ENCODE measurements at places on chromosomes 3 and 15.

DNA sequence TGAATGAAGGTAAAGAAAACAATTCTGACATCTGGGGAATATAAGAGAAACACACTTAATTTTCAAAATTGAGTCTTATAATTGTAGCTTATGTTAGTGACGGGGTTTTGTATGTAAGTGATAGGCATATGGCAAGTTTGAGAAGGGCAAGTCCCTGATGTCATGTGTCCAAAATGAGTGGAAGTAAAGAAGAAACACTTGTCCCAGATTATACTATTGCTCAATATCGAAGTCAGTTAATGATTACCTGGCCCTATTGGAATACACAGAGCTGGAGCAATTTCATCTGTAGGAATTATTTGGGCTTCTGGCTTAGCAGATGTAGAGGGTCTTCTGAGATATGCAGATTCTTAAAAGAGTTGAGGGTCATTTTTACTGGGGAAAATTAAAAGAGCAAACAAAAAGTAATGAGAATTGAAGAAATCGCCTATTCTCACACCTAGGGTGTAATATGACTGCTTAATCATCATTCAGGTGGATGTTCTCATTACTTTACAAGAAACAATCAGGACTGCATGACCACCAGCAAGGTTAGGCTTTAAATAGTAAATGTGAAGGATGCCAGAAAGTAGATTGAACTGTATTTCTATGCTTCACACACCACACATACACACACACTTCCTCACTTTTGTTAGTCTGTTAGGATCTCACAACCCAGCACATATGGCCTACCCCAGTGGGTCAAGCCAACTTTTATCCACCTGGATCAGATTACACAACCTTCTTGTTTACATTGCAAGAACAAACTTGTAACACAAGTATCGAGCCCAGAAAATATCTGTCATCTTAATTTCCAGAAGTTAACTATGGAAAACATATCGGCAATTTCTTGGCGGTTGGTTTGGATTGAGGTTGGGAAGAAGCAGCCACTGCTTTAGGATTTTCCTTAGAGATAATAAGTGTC, 183.3 kb upstream of the LRRC3B start:
- no peak for DNase-seq

DNA sequence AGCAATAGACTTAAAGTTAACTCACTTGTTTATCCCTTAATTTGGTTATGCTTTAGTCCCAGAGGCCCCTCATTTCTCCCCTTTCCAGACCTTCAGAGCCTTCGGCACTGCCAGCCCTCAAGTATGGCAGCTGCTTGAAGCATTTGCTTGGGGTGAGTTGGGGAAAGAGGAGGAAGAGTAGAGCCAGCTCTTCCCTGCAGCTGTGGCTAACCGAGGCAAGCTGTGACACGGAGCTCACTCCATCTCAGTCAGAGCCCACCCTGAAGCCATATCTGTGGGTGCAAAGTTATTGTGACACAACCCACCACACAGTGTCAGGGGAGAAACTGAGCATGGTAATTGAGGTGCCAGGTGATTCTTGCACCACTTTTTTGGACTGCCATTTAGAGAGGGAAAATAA, 66.1 kb downstream of the FILIP1L start:
- no peak for DNase-seq

DNA sequence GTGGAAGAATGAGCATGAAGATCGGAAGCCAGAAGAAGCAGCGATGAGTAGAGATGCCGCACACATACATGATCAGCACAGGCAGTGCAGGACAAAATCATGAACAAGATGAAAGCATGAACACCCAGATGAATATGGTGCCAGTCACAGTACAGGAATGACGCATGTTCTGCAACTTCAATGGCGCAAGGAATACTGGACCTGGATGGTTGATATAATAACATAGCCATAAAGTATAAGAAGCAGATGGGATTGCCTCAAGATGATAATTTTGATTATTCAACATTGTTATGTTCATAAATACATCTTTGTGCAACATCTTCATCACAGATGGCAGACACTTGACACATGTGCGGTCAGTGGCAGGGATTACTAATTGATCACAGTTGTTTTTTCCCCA, 59.7 kb upstream of the SLCO3A1 start:
- no peak for DNase-seq

DNA sequence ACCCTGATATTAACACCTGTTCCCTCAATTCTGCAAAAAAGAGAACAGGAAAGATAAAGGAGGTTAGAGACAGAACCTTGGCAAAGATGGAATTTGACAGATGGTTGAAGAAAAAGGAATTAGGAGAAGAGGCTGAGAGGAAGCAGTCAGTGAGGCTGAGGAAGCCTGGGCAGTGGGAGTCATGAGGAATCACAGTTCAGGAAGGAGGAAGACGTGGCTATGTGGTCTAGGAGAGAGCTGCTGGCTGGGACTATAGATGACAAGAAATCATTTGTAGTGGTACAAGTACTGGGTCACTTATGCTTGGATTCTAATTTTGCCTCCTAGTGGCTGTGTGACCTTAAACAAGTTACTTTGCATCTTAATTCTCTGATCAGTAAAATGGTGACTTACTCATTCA, 49.0 kb downstream of the LARS2 start:
- no peak for DNase-seq

GRCh38 chr3:143375698-143376097, 256.1 kb downstream of the CHST2 start:
- no peak for DNase-seq

DNA sequence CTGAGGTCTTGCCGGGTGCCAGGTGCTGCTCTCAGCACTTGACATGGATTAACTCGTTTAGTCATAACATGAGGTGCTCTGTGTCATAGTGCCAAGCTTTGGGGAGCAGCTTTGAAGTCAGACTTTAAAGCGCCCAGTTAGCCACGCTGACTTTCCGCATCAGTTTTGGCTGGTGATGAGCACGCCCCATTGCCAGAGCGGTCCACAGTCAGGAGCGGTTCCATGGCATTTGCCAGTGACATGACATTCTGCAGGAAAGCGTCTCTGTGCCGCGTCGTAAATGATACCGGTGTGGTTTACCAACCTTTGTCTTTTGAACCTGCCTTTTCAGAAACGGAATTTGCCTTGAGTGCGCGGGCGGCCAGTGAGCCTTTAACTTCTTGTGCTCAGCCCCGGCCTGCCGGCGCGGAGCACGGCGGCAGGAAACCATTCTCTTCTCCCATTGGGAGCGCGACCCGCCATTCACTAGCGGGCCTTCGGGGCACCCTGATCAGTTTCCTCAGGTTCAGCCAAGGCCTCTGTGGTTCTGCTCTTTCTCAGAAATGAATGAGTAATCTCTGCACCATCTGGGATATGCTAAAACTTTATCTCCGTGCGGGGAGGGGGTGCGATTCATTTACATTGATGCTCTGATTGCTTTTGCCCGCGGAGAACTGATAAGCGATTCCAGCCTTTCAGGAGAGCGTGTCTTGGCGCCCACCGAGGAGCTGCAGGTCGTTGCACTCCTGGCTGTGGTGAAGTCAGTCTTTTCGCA, 1.7 kb upstream of the SLC2A2 start:
- no peak for DNase-seq

GRCh38 chr3:148367756-148368155, 329.9 kb upstream of the AGTR1 start:
- DNase-seq: no peak

- DNase-seq: no peak
These were observed 44.5 kb downstream of the RGMA start for GRCh38 chr15:93044301-93045190.

- DNase-seq: no peak
These were observed 222.1 kb upstream of the ADAMTS9 start for GRCh38 chr3:64909757-64910467.

DNA sequence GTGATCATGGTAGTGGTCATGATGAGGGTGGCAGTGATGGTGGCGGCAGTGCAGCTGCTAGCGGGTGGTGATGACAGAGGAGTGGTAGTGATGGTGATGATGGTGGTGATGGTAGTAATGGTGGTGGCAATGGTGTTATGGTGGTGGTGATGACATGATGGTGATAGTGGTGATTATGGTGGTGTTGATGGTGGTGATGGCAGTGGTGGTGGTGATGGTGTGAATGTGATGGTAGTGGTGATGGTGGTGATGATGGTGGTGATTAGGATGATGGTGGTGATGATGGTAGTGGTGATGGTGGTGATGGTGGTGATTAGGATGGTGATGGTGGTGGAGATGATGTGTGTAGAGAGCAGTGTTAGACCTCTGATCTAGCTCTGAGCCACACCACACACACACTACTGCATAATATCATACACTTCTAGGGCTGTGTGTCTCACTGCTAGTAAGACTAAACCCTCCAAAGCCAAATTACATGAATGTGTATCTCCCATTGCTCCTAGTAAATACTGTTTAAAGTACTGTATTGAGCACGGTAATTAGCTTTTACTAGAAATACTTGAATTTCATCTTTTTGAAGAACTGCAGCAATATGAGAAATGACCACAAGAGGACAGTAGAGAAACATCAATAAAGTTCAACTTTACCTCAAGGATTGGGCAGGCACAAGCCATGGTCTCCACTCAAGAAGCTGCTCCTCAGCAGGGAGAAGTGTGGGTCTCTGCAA, 28.8 kb downstream of the TMED3 start:
- DNase-seq: no peak

GRCh38 chr3:186171521-186171920, 62.6 kb upstream of the ETV5 start:
- DNase-seq: no peak

- DNase-seq: no peak
These were observed 485.4 kb downstream of the CNTN6 start for GRCh38 chr3:1578124-1578806.

GRCh38 chr15:62946940-62947339, 95.6 kb upstream of the TPM1 start:
- DNase-seq: no peak

GRCh38 chr15:89967881-89968280, 33.2 kb upstream of the ZNF710 start:
- no peak for DNase-seq

DNA sequence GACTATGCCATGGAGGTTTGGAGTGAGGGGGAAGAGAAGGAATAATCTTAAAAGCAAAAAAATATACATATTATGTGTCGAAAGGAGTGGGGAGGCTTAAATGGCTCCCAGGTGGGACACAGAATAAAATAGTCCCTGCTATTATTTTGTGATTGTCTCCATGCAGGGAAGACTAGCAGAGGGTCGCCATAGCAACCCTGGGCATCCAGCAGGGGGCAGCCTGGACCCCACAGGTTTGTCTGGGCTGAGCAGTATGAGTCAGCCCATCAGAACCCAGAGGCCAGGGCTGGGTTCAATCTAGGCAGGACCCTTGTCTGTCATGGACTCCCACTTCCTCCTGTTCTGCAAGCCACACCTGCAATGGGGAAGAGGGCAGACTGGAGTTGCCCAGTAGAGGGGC, 17.6 kb upstream of the LINGO1 start:
- DNase-seq: no peak

GRCh38 chr15:38440353-38441129, 13.4 kb upstream of the FAM98B start:
- DNase-seq: no peak

GRCh38 chr15:41804916-41805666, 22.8 kb upstream of the JMJD7 start:
- no peak for DNase-seq

DNA sequence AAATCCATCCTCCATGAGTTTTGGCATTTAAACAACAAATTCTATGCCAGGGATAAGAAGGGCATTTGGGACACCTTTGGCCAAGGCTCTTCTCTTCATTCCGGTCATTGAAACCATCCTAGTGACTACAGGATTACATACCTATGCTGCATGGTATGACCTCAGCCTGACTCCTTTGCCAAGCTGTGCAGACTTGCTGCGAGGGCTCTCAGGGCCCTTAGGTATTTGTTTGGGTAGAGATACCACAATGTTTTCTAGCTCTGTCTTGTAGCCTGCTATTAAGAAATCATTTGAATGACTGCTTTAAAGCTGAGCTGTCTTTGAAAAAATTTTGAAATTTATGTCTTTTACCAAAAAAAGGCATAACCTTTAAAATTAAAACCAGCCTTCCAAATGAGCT, 749.8 kb upstream of the SGO1 start:
- no peak for DNase-seq

DNA sequence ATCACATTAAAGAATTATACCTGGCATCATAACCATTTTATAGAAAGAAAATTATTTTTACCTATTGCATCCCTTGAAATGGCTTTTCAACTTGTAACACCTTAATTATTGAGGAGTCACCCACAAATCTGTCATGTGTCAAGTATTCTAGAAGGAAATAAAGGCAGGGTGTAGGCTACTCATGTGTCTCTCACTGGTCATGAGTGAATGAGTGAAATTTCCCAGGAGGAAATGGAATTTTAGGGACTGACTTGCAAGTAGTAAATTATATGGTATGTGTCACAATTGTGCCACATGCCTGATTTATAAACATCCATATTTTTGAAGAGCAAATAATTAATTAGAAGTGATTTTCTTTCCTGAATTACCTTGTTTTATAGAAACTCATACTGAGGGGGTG, 310.5 kb upstream of the ADAMTS9 start:
- DNase-seq: no peak

DNA sequence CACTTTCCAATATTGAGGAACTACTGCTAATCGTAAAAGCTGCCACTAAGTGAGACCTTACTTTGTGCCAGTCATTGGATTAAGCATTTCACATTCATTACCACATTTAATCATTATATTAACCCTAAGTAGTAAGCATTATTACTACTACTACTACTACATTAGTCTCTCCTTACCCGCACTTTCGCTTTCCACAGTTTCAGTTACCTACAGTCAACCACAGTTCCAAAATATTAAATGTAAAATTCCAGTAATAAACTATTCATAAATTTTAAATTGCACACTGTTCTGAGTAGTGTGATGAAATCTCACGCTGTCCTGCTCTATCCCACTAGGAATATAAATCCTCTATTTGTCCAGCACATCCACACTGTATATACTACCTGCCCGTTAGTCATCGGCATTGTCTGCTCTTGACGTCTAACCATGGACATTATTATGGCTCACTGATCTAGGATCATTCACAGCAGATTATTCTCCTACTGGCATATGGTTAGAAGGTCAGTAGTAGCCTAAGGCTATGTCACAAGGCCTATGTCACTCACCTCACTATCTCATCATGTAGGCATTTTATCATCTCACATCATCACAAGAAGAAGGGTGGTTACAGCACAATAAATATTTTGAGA, 121.1 kb downstream of the GSK3B start:
- no peak for DNase-seq

GRCh38 chr15:28165791-28166190, 66.7 kb upstream of the OCA2 start:
- no peak for DNase-seq

GRCh38 chr3:27666272-27666671, 55.9 kb downstream of the EOMES start:
- DNase-seq: no peak

GRCh38 chr3:166422556-166422955, 585.3 kb upstream of the BCHE start:
- no peak for DNase-seq

DNA sequence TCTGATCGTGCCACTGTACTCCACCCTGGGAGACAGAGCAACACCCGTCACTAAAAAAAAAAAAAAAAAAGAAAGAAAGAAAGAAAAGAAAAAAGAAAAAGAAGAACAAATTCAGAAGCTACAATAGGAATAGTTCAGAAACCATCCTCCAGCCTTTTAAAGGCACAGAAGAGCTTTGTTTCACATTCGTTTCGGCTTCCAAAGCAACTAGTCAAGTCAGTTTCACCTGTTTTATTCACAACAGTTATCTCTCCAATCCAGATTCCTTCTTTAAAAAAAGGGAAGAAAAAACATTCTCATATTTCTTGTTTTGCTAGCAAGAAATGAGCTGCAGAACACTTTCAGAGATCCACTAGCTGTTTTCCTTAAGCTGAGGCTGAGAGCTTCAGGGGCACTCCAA, 767.7 kb upstream of the CFAP20DC start:
- DNase-seq: no peak

Data from cortex of kidney (tissue), 1 donor.